Kidney glomerular epithelial cell (primary cell): ENCODE measurements at places on chromosomes 7 and 10.

DNA sequence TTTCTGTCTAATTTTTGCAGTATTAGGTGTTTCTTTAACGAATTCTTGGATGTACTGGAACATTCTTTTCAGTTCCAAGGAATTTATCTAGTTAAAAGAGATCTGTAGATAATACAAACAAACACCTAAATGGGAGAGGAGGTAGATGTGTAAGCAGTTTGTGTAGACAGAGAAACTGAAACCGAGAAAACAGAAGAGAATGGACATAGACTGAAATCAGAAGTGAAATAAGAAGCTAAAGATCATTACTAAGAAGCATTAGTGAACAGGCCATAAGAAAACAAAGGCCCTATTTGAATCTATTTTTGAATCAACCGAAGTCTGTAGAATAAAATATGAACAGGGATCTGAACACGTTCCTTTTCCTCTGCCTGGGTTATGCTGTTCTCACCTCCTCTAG, 26.5 kb upstream of the TMEM229A start:
- DNase-seq, result no peak

DNA sequence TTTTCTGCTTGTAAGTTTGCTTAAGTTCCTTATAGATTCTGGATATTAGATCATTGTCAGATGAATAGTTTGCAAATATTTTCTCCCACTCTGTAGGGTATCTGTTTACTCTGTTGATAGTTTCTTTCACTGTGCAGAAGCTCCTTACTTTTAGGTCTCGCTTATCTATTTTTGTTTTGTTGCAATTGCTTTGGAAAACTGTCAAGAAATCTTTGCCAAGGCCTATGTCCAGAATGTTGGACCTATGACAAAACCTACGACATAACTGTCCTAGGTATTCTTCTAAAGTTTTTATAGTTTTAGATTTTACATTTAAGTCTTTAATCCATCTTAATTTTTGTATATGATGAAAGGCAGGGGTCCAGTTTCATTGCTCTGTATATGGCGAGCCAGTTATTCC, 27.4 kb downstream of the COA1 start:
- DNase-seq, result no peak

- DNase-seq, result no peak
Measured at GRCh38 chr10:70193391-70193844, 23.1 kb upstream of the SAR1A start.

DNA sequence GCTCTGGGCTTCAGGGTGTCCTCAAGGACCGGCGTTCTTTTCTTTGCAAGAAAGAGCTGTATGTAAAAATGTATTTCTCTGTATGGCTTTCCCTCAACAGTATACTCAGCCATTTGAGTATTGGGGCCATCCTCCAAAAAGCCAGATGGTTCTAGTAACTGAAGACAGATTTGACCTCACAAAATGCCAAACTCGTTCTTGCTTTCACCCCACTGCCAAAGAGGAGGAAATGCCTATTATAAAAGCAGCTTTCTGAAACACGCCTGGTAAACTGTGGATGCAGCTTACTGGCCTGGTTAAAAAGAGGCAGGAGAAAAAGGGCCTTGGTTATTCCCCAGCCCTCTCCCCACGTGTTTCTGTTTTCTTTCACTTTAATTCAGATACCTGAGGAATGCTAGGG, 7.7 kb upstream of the HTR5A start:
- DNase-seq, result no peak

GRCh38 chr10:71076473-71077142, 135.8 kb upstream of the UNC5B start:
- no peak for DNase-seq

GRCh38 chr7:129827467-129827990, 125.2 kb downstream of the UBE2H start:
- DNase-seq, result no peak

DNA sequence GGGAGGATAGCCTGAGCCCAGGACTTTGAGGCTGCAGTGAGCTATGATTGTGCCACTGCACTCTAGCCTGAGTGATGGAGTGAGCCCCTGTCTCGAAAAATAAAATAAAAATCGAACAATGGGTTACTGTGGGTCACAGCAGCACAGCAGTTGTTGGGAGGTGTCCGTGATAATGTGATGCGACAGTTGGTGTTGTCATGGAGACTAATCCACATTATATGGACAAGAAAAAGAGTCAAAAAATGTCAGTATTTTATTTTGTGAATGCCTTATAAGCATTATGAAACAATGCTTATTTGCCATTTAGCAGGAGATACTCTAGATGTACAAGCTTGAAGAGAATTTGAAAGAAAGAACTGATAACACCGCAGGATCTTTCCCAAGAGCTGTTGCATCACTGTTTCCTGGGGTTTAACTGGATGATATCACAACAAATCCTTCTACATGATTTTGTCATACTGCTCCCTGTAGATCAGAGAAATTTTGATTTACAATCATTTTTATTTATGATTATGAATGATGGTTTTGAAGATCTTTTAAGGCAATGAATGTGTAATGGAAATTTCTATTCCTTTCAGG, 195.4 kb downstream of the BAMBI start:
- no peak for DNase-seq

- no peak for DNase-seq
Measured at GRCh38 chr10:89975071-89975470, 273.7 kb downstream of the KIF20B start.

GRCh38 chr10:100528123-100528886, 1.4 kb downstream of the NDUFB8 start:
- no peak for DNase-seq

GRCh38 chr10:95360122-95360714, 69.4 kb upstream of the PDLIM1 start:
- no peak for DNase-seq

DNA sequence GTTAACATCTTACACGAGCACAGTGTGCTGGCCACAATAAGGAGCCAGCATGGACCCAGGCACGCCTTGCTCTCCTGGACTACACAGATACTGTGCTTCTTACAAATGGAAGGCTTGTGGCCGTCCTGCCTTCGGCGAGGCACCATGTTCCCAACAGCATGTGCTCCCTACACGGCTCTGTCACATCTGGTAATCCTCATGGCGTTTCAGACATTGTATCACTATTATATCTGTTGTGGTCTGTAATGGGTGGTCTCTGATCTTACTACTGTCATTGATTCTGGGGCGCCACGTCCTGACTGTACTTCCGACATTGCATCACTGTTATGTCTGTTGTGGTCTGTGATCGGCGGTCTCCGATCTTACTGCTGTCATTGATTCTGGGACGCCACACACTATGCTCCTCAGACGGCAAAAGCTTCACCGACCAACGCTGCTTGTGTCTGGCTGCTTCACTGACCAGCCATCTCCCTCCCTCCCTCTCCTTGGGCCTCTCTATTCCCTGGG, 195.4 kb downstream of the MAD1L1 start:
- DNase-seq, result no peak

- DNase-seq, result no peak
Measured at GRCh38 chr10:5419466-5420094, 7.2 kb downstream of the NET1 start.

GRCh38 chr7:149707448-149707886, 65.9 kb downstream of the ZNF467 start:
- peak; percentile 10 for DNase-seq
